Endothelial cell of coronary artery (primary cell): ENCODE measurements at places on chromosomes 4 and X. TPM values are rescaled to one million over a fixed set of nuclear protein-coding genes. Genes with fewer than 3 reads are reported as not detected.

The TMSB15B gene
- total RNA-seq = 2.0 and 5.5 TPM in 2 replicates

The CD99L2 gene
- total RNA-seq = 23.5 and 24.0 TPM in 2 replicates

The MGAT4D gene
- total RNA-seq = not detected in 2 replicates

The MAGEA4 gene
- not detected in 2 replicates for total RNA-seq

The CEP135 gene
- total RNA-seq = 8.9 and 9.0 TPM in 2 replicates

The SLC26A1 gene
- total RNA-seq = 0.09 TPM in 1 of 2 replicates, not detected in the other

The EXOC1L gene
- not detected in 2 replicates for total RNA-seq

The FAM53A gene
- total RNA-seq = 1.3 and 1.4 TPM in 2 replicates

The GAGE2A gene
- total RNA-seq = not detected in 2 replicates

The CCDC158 gene
- total RNA-seq = under 0.01 TPM in 1 of 2 replicates, not detected in the other

The NCAPG gene
- total RNA-seq = 15.0 and 38.7 TPM in 2 replicates
